ENCODE measurements at places on chromosomes 2 and 18.

GRCh38 chr2:60838481-60838880 lies 42.9 kb upstream of the REL start:
- no peak for DNase-seq

DNA sequence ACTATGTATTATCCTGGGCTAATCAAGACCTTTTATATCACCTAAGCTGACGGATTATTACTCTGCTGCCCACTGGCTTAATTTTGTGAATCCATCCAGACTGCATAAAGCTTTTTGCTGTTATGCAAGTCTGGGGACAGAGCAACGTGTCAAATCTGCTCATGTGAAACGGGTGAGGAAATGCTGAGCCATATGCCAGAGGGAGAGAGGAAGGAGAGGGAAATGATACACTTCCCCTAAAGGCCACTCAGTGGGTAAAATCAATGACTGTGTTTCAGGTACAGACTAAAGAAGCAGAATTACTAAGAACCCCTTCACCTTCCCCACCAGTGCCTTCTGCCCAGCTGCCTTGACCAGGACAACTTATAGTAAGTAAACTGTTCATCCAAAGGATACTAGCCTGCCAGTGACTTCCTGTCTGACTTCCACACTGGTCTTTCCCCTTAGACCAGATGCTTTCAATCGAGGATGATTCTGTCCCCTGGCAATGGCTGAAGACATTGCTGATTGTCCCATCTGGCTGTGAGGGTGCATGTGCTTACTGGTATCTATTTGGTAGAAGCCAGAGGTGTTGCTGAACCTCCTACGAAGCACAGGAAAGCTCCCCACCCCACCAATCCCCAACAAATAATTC lies 43.0 kb downstream of the STAT1 start:
- no peak for DNase-seq

DNA sequence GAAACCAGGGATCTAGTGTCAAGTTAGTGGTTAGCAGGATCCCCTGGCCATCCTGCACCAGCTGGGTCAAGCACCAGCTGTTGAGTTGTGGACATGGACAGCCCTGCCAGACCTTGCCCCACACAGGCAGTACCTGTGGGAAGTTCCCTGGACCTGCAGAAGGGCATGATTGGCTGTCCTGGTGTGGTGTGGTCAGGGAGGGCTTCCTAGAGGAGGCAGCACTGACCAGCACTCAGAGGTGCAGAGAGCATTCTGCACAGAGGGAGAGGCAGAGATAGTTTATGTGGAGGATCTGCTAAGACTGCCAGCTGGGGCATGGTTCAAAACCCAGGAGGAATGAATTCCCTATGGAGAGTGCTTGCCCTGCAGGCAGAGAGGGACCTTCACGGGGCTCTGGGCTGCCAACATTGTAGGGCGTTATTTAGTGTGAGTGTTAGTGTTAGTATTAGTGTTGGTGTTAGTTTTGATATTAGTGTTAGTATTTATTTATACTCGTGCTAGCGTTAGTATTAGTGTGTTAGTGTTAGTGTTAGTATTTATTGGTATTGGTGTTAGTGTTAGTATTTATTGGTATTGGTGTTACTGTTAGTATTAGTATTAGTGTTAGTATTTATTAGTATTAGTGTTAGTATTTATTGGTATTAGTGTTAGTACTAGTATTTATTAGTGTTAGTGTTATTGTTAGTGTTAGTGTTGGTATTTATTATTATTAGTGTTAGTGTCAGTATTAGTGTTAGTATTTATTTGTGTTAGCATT lies 31.9 kb downstream of the TWIST2 start:
- DNase-seq = no peak

GRCh38 chr18:58180172-58180571 lies 136.1 kb downstream of the NEDD4L start:
- no peak for DNase-seq

DNA sequence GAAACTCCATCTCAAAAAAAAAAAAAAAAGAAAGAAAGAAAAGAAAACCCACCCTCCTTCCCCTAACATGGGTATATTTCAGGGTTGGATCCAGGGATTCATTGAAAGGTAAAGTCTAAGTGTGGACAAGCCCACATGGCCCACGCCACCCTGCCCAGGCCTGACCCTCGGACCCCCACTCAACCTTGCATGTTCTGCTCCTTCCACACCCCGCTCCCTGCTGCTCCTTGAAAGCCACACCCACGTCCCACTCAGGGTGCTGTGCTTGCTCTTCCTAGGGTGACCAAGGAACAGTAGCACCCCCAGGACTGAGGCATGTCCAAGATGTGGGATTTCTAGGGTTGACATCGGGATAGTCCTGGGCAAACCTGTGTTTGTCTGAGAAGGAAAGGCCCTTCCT lies 172.7 kb upstream of the MYCN start:
- no peak for DNase-seq

DNA sequence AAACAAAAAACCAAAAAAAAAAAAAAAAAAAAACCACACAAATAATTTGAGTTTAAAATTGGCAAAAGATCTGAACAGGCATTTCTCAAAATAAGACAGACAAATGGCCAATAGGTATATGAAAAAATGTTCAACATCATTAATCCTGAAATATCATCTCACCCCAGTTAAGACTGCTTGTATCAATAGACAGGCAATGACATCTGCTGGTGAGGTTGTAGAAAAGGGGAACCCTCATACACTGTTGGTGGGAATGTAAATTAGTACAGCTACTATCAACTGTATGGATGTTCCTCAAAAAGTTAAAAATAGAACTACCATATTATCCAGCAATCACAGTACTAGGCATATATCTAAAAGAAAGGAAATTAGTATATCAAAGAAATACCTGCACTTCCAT lies 523.1 kb downstream of the XIRP2 start:
- no peak for DNase-seq

DNA sequence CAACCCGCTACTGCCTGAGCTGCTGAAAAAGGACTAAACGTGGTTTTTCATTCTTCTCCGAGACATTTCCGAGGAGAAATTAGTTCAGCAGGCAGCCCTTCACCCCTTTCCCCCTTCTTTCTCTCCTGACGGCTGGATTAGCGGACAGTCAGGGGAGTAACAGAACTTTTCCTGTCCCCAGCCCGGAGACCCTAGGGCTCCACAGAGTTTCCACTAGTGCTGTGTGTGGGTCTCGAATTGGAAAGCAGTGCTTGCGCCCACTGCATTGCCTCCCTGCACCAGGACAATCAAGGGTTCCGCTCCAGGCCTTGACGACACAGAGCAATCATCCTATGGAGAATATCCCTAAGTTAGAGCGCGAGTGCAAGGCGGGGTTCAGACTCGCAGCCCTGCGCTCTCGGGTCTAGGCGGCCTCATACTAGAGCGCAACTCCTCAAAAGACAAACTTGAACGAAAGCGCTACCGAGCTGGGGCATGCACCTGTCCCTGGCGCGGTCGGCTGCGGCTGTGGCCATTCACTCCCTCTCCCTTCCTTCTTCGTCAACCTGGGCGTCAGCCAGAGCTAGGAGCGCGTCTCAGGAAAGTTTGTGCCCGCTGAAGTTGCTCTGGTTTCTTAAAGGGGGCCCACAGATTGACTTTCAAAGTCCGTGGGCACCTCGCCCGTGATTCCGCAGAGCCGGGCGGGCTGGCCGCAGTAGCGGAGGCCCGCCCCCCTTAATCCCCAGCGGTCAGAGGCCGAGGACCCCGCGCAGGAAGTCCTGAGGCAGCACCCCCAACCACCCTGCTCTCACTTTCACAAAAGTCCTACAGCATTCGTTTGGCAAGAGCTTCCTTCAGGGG lies 801 bp downstream of the OSR1 start:
- DNase-seq = peak; percentile 25

DNA sequence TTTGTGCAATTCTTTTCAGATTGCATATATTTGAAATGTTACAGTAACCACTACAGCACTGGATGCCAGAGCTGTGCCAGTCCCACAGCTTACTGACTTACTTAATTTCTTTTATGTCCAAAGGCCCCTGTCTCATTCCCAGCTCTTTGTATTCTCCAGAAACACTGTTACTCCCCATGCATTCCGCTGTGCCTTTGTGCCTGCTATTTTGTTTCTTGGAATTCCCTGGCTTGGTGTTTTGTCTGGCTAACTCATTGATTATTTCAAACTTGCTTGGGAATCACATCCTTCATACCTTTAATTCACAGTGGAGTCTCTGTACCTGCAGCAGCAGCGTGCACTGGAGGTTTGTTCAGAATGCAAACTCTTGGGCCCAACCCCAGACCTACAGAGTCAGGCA lies 601.9 kb upstream of the DDX18 start:
- no peak for DNase-seq

DNA sequence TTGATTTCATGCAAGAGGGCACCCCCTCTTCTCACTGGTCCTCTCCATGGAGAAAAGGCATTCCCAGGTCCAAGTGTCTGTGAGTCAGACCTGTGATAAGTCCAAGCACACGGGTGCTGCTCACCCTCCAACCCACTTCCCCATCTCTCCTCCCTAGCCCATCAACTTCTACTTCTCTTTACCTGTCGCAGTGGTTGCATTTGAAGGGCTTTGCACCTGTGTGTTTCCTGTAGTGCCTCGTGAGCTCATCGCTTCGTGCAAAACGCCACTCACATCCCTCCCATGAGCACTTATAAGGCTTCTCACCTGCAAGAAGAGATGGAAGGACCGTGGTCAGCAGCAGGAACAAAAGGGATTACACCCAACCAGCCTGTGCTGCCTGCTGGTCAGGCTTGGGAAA lies 77.5 kb downstream of the KLF7 start:
- DNase-seq = no peak

DNA sequence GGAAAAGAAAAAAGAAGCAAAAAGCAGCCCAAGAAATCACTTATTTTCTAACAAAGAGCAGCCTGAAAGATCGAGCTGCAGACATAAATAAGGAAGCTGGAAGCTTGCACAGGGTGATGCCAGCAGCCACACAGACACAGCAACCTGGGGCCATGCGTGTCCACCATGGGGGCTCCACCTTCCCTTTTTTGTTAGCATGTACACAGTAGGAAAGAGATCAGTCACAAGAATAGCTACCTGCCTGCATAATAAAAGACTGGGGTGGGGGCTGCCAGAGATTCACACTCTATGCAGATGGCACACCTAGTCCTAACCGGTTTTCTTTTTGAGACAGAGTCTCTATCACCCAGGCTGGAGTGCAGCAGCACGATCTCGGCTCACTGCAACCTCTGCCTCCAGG lies 2.9 kb upstream of the CNOT11 start:
- no peak for DNase-seq

DNA sequence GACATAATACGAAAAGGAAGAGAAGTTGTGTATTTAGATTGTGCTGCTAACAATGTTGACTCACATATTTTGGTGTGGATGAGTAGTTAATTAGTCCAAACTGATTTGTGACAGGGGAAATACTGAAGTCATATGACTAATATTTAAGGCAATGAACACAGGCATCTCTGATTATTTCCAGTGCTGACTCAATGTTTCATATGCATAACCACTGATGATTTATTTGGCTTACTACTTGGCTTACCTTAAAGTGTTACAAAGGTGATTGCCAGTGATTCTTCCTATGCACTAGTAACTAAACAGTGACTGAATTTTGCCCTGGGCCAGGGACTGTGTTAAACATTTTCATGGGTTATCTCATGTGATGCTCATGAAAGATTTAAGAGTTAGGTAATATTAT lies 722.6 kb downstream of the METTL4 start:
- no peak for DNase-seq

GRCh38 chr18:74184875-74185274 lies 36.6 kb downstream of the TIMM21 start:
- DNase-seq = no peak

DNA sequence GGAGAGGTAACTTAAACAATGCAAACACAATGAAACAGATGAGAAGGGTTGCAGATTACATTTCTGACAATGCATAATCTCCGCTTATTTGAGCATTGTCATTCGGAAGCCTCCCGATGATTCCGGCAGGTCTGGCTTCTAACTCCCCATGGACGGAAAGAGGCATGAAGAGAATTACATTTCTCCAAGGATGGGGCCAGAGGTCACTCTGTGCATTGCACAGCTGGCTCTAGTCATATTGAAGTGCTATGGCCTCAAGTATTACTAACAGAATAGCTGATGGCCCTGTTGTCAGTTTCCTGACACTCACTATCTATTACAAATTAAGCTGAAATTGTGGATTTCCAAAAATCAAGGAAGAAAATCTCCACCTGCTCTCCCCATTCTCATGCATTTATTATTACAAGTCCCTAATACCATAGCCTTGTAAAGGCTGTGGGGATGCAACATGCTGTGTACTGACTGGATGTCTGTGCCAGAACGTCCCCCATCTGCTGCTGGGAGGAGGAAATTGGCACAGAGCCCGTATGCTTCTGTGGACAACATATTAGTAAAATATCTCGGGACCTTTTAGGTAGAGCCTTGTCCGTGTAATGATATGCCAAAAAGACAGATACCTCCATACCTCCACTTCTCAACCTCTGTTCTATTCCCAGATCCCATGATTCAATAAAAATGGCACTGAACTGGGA lies 168.1 kb downstream of the SETBP1 start:
- no peak for DNase-seq

DNA sequence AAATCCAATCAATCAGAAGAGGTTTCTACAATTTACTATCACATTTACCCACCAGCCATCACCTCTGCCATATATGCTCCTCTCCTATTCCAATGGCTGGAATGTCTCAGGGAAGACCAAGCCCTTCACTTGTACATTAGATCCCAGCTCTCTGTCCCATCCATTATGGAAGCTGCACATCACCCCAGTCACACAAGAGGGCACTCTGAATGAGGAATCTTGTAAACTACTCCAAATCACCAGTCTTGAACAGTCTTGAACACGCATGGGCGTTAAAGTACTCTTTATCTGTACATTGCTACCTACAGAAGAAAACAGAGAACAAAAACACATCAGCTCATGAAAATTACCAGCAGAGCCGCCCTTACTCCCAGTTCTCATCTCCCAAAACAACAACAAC lies 38.7 kb downstream of the ZC3H8 start:
- no peak for DNase-seq

DNA sequence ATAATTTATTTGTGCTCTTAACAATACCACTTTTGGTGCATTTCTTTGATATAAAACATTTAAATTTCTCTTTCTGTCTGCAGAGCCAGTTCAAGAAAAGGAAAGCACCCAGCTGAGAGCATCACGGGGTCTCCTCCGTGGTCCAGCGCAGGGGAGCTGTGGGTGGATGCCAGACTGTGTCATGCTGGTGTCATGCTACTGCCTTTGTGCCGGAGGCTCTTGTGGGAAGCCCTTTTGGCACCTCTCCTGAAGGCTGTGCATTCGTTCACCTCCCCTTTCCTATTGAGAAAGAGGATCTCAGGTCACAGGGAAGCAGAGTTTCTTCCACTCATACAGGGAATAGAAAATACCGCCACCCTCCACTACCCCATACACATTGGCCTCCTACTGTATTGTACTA lies 450.4 kb downstream of the GALR1 start:
- no peak for DNase-seq

Measured in kidney glomerular epithelial cell (primary cell).